ENCODE measurements at places on chromosomes 13 and 19.

GRCh38 chr13:82070416-82070815 is 1729.5 kb upstream of the SPRY2 start:
- DNase-seq: no peak

- no peak for DNase-seq
Observed at GRCh38 chr13:104382951-104383350, 1316.7 kb upstream of the SLC10A2 start.

- no peak for DNase-seq
Observed at GRCh38 chr13:71704656-71705055, 162.3 kb downstream of the DACH1 start.

- no peak for DNase-seq
Observed at GRCh38 chr19:1435378-1435989, 2.7 kb upstream of the RPS15 start.

DNA sequence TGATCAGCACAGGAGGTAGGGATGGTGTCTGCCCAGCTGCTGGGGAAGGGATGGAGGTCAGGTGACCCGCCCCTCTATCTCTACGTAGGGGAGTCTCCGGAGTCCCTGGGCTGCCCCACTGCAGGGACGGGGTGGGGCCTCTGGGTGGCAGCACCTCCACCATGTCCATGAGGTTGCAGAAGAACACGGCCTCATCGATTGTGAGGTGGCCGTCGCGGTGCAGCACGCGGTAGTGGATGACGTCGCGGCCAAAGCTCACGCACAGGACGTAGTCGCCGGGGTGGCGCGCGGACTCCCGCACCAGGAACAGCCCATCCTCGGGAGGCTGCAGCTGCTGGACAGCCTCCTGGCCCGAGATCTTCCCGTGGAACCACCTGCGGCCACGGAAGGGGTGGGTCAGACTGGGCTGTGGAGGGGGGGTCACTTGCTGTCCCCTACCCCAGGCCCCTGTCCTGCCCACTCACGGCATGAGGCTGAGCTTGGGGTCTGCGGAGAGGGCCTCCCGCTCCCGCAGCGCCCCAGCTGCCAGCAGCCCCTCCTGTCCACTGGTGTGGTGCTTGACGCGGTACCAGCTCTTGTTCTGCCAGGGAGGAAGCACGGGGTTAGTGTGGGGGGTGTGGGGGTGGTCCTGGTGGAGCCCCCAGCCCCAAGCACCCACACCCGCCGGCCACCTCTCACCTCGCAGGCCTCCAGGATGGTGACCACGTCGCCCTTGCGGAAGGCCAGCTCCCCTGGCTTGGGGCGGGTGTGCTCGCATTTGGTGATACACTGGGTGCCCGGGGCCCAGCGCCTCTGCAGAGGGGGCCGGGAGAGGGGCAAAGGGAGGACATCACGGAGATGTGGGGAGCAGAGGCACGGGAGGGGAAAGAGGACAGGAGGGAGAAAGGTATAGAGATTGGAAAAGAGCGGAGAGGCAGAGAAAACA is 2.3 kb downstream of the MATK start:
- DNase-seq: no peak

DNA sequence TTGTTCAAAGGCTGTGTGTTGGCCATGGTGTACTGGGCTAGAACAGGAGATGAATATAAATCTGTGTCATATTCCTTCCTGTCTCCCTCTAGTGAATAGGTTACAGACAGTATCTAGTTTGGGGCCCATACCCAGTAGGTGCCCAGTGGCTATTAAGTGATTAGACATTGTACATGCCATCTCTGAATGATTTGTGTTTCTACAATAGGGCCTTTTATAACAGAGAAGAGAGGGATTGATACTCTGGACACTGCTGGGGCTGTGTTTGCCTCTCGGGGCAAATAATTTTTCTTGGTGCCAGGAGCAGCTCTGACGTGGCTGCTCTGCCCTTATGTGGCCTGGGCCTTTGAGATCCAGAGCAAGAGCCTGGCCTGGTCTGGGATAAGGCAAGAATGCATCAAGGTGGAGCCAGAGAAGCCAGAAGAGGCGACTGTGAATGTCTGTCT is 403.1 kb downstream of the SPRY2 start:
- DNase-seq: no peak

GRCh38 chr19:39106194-39106593 is 19.4 kb upstream of the PAK4 start:
- DNase-seq: no peak

GRCh38 chr19:13842291-13843103 is 34.4 kb upstream of the NANOS3 start:
- no peak for DNase-seq

DNA sequence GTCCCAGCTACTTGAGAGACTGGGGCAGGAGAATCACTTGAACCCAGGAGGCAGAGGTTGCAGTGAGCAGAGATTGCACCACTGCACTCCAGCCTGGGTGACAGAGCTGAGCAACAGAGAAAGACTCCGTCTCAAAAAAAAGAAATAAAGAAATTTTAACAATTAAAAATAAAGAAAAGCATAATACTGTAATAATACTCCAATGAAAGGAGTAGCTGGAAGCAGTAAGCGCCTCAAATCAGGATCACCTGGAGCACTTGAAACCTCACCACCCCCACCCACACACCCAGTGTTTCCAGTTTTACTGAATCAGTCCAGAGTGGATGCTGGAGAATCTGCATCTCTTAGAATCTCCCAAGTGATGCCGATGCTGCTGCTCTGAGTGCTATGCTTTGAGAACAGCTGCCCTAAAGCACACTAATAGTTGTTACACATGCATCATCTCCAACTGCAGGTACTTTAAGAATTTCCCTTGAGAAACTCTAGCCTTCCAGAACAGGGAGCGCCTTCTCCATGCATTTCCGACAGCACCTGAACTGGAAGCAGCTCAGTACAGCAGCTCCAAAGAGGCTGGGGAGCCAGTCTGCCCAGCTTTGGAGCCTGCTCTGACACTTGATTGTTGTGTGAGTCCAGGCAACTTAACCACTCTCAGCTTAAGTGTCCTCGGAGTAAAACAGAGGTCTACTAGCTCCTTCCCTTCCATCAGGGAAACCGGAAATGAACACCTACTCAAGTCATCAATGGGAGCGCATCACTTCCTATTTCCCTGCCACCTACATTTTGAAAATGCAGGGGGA is 2.9 kb downstream of the ABCC4 start:
- DNase-seq: no peak

DNA sequence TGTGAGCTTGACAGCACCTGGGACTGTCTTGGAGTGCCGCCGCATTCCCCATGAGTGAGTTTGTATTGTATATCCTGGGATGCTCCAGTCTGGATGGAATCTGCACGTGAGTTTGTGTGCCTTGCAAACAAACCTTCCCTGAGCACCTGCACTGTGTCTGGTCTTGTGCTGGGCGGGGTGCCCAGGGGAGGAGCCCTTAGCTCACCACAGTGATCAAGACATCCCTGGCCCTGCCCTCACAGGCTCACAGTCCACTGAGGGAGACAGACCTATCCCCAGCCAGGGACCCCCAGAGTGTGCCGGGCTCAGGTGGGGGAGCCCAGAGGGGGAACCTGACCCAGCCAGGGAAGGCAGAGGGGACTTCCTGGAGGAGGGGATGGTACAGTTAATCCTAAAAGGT is 1.7 kb upstream of the BCAM start:
- DNase-seq: no peak

- DNase-seq: no peak
Observed at GRCh38 chr19:42267644-42268141, 1.4 kb upstream of the CIC start.

GRCh38 chr19:39232708-39233107 is 12.1 kb downstream of the IFNL3 start:
- no peak for DNase-seq

DNA sequence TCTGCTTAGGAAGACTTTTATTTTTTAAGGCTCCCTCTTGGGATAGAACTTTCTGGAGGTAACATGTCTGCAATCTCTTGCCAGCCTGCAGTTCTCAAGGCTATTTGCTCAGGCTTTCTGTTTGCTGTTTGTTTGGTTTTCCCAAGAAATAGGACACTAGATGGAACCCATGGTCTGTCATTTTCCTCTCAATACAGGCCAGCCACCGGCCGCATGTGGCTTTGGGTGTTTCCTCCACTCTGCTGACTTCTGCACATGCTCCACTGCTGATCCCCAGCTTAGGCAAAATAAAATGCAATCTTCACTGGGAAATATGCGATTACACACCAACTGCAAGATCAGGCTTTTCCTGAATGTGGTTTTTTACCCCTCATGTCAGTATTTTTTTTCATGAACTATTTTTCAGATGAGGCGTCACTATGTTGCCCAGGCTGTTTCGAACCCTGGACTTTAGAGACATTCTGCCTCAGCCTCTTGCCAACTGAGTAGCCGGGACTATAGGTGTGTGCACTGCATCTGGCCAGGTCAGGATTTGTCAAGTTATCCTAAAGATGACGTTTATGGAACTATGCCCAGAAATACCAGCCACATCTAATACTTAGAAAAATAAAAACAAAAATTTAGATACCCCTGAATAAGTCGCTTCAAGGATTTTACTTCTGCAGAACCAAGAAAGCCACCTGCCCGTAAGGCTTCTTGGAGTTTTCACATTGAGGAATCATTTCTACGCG is 94.3 kb upstream of the PABPC3 start:
- DNase-seq: no peak

- DNase-seq: no peak
Observed at GRCh38 chr13:77637588-77637987, 59.9 kb upstream of the SLAIN1 start.

DNA sequence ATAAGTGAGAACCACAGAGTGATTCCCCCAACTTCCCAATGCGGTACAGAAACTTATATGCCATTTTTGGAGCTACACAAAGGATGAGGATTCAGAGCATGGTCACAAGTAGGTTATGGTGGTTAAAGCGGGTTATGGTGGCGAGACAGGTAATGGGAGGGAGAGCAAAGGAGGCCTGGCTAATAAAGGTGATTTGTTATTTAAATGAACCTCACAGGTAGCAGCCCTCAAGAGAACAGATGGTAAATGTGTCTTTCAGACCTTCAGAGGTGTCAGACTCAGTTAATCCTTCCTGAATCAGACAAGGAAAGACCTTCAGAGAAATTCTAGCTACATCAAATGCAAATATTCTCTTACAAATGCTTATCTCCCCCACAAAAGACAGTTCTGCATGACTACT is 1971.4 kb downstream of the OLFM4 start:
- no peak for DNase-seq

GRCh38 chr19:5125797-5126497 is 157.0 kb downstream of the KDM4B start:
- DNase-seq: no peak

DNA sequence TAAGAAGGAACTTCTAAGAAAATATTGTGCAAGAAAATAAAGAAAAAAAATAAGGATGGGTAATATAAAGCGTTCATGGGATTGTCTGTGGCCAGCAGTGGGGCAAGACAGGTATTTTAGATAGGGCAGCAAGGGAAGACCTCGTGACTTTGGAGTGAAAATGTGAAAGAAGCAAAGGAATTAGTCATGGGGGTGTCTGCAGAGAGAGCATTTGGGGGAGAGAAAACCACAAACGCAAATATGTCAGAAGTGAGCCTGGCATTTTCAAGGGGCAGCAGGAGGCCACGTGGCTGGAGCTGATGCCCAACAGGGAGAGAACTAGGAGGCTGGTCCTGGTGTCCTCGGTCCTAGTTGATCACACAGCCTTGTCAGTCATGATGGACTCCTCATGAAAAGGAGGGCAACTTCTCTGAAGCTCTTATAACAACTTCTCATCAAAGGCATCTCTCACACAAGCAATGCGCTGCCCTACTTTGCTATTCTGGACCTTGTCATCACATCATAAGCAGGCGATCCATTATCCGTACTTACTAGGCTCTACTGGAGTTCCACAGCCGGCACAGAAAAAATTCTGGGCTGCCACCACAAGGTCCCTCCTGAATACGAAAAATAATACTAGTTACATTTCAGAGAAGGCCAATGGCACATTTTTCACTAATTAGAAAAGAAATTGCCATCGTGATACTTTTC is 31.0 kb downstream of the RUBCNL start:
- DNase-seq: no peak

GRCh38 chr13:52454459-52454819 is 839 bp upstream of the CKAP2 start:
- no peak for DNase-seq

- DNase-seq: no peak
Observed at GRCh38 chr13:59754411-59754810, 409.3 kb downstream of the DIAPH3 start.

DNA sequence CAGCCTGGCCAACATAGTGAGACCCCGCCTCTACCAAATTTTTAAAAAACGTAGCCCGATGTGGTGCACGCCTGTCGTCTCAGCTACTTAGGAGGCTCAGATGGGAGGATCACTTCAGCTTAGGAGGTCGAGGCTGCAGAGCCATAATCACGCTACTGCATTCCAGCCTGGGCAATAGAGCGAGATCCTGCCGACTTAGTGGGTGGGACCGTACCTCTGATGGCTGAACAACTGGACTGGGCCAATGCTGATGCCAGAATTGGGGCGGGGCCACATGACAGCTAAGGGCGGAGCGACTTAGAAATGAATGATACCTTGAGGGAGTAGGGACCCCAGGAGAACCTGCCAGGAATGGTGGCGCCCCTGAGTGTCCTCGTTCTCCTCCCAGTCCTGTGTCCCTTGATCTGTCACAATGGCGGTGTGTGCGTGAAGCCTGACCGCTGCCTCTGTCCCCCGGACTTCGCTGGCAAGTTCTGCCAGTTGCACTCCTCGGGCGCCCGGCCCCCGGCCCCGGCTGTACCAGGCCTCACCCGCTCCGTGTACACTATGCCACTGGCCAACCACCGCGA is 3.6 kb downstream of the LTBP4 start:
- DNase-seq: no peak

GRCh38 chr19:47704024-47704423 is 9.2 kb upstream of the EHD2 start:
- no peak for DNase-seq

GRCh38 chr13:41554180-41554579 is 96.8 kb downstream of the RGCC start:
- DNase-seq: no peak

GRCh38 chr13:19657872-19658591 is 24.6 kb downstream of the MPHOSPH8 start:
- no peak for DNase-seq

DNA sequence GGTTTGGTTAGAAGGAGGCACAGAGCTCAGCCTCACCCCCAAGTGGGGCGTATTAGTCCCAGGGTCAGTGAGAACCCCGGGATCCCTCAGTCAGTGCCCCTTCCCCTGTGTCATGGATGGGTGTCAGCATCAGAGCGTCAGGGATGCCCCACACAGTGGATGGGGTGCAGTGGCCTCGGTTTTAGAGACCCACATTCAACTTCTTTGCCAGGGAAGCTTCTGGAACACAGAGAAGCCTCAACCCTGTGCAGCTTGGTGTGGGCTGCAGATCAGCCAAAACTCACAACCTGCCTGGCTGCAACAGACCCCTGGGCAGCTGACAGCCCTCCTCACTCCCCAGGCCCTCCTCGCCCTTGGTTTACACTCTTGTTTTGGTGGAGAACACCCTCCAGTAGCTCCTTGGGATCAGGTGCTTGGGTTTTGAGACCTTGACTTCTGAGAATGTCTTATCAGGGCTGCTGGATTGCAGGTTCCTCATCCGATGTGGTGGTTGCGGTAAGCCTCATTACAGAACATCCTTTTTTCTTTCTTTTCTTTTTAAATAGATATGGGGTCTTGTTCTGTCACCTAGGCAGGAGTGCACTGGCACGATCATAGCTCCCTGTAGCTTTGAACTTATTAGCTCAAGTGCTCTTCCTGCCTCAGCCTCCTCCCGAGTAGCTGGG is 11.0 kb downstream of the ZNF333 start:
- no peak for DNase-seq

All from BJ (cell line).